ENCODE measurements at places on chromosomes 13 and 19. TPM values are rescaled to one million over a fixed set of nuclear protein-coding genes. Genes with fewer than 3 reads are reported as not detected.

- DNase-seq: no peak
Measured at GRCh38 chr19:38880076-38880881, 2.2 kb upstream of the RINL start.

GRCh38 chr19:14394167-14394566 lies 12.9 kb downstream of the ADGRE5 start:
- no peak for DNase-seq

DNA sequence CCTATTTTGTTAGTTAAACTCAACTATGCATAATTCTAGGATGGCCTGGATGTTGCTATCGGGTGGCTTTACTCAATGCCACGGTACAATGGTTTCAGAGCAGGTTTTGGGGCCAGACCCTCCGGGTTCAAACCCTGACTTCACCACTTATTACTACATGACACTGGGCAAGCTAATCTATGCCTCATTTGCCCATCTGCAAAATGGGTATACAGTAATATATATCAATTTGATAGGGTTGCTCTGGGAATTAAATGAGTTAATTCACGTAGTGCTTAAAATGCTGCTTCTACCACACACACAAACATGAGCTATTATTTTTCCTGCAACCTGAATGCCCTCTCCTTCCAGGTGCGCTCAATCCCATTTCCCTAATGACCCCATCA lies 839 bp downstream of the ESD start:
- DNase-seq: no peak

DNA sequence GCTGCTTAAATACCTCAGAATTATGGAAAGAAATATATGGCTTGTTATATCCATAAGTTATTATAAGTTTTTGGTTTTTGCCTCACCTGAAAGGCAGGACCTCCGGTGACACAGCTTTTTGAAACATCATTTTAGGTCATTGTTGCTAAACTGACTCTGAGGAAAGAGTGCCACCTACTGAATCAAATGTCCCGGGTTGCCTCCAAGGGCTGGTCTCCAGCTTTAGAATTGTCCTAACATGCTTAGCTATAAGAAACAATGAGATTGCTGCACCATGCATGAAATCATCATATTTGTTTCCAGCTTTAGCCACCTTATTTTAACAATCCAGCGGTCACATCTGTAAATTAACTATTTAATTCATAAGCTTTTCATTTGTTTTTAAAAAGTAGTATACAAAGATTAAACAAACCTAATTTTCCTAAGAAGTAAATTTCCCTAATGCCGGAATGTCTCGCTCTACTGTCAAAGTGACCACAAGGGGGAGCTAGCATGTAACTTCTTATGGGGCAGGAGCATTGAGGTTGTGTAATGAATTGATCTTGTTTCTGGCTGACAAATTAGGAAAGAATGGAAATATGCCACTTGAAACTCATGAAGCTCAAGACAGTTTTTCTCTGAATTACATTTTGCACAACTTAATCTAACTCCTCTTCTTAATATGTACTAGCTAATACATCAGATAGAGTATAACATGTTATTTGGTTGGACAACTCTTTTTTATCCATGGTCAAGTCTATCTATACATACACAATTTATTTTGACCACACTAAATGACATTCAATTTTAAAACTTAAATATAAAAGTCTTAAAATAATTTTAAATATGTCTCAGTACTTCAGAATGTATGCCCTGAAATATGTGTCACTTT lies 6.7 kb upstream of the PCDH17 start:
- DNase-seq: peak; percentile 26

DNA sequence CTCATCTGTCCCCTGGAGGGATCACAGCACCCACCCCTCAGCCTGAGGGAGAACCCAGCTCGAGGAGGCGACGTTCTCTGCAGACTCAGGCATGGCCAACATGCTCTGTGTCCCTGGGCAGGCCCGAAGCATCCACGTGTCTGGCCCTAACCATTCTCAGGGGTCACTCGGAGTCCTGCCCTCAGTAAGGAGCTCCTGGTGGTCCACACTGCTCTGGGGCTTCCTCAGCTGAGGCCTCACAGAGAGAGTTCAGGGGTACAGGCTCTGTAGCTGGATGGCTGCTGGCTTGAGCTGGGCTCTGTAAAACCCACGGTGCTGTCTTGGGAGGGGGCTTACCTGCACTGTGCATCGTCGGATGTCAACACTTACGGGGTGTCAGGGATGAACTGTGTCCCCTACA lies 4.4 kb upstream of the SIGLEC8 start:
- DNase-seq: no peak

DNA sequence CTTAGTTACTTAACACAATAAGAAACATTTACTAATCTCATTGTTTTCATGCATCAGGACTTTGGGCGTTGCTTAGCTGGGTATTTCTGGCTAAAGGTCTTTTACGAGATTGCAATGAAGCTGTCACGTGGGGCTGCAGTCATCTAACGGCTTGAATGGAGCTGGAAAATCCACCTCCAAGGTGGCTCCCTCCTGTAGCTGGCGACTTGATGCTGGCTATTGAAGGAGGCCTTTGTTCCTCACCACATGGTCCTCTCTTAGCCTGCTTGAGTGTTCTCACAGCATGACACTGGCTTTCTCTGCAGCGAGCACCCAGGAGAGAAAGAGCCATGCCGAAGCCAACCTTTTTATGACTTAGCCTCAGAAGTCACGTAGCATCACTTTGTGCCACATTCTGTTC lies 92.0 kb downstream of the NHLRC3 start:
- DNase-seq: no peak

GRCh38 chr13:31042049-31042448 lies 109.6 kb downstream of the TEX26 start:
- DNase-seq: no peak

- no peak for DNase-seq
Measured at GRCh38 chr13:44825953-44826352, 163.3 kb downstream of the NUFIP1 start.

DNA sequence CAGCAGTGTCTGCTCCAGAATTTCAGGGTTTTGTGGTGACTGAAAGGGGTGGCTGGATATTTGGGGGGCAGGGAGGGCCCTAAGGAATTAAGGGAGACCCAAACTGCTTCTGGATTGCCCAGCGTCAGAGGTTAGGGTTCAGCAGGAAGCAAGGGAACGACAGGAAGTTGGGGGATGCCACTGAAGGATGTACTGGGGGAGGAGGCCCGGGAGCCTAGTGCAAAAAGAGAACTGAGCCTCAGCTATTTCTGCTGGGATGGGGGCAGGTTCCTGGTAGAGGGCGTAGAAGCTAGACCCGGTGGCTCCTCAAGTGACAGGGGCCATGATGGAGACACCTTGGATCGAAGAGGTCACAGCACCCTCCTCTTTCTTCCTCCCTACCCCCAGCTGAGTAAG lies 1.1 kb downstream of the CYP2S1 start:
- no peak for DNase-seq

GRCh38 chr13:50438351-50438750 lies 405.1 kb downstream of the DLEU7 start:
- no peak for DNase-seq

Gene PLIN5
- total RNA-seq: not detected

Gene BRSK1
- total RNA-seq: 7.5 TPM

Gene KASH5
- not detected for total RNA-seq

Gene DCLK1
- total RNA-seq: not detected

Gene LAMP1
- 81.1 TPM for total RNA-seq

All from activated CD8-positive, alpha-beta T cell treated with anti-CD3 and anti-CD28 coated beads, Interleukin-2, amount 10 ng/mL, durations not matched to agents 7 days and 5 days (primary cell).